Lower lobe of right lung (tissue), 2 donors: ENCODE measurements at places on chromosomes 12 and 14.

- no peak for DNase-seq
Observed at GRCh38 chr12:118982302-118982701, 961 bp downstream of the SRRM4 start.

- no peak for DNase-seq
Observed at GRCh38 chr12:39966721-39967120, 139.2 kb downstream of the SLC2A13 start.

GRCh38 chr12:10210225-10210624 lies 2.5 kb upstream of the GABARAPL1 start:
- DNase-seq, result no peak

- no peak for DNase-seq
Observed at GRCh38 chr12:124792961-124793441, 70.7 kb downstream of the SCARB1 start.

- DNase-seq, result no peak
Observed at GRCh38 chr12:23666866-23667265, 282.6 kb downstream of the SOX5 start.

DNA sequence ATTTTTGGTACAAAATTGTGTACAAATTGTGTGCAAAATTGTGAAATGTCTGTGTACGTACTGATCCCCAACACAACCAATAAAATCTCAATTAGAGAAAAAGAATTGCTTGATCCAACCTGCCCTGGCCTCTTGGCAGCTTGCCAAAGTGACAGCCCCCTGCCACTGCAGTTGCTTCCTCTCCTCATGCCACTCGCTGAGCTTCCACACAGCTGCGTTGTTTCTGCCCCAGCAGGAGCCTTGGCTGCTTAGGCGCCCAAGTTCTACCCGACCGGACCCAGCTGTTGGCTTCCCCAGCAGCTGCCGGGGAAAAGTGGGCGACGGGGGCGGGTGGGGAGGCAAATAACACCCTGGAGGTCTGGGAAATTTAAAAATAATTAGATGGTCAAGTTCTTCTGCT lies 171.8 kb upstream of the ATF7IP start:
- DNase-seq, result peak; percentile 53
